Daoy (cell line): ENCODE measurements at places on chromosomes 4 and X. TPM values are rescaled to one million over a fixed set of nuclear protein-coding genes. Genes with fewer than 3 reads are reported as not detected.

CXorf49 gene
- 0.57 TPM in 1 of 2 replicates, not detected in the other for total RNA-seq

L1CAM gene
- 7.4 and 8.3 TPM in 2 replicates for total RNA-seq

ANOS1 gene
- not detected in 2 replicates for total RNA-seq

TRIM61 gene
- not detected in 2 replicates for total RNA-seq

XAGE2 gene
- total RNA-seq: not detected in 2 replicates

CEP44 gene
- 13.0 and 32.3 TPM in 2 replicates for total RNA-seq

TMPRSS11B gene
- not detected in 2 replicates for total RNA-seq

ATP1B4 gene
- not detected in 2 replicates for total RNA-seq

SLC2A9 gene
- total RNA-seq: 1.2 TPM in 1 of 2 replicates, not detected in the other

RENBP gene
- 0.11 and 0.18 TPM in 2 replicates for total RNA-seq

GDPD2 gene
- not detected in 2 replicates for total RNA-seq

DNA sequence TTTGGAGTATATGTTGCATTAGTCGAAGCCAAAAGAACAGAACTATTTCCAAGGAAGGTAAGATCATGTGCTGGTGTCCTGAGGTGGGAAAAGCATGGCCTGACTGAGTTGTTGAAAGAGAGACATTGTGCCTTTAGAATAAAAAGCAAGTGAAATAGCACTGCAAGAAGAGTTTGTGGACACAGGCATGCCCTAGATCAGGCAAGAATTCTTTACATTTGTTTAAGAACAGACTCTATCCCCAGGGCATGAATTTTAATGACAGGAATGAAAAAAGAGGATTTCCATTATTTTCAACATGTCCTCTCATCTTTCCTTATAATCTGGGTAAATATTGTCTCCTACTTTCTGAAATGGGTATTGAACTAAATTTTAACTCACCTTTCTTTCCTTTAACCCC is 516.2 kb upstream of the GALNT7 start:
- no peak for DNase-seq

DNA sequence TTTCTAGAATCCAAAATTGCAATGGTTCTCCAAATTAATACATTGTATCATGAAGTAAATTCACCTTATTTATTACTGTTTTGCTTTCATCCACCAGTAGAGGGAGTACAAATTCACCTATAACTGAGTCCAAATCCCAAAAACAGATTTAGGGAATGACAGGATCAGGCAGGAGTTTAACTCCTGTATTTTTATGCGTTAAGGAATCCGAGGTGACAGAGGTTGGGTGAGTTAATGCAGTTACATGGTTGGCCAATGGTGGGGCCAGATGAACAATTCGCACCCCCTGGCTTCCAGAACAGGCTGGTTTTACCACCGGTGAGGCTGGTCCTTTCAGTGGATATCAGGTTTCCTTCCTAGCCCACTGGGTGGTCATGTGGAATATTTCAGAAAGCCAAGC is 82.4 kb downstream of the MTNR1A start:
- no peak for DNase-seq

- DNase-seq: peak; percentile 34
Observed at GRCh38 chr4:76748649-76749048, 149.3 kb downstream of the SOWAHB start.

DNA sequence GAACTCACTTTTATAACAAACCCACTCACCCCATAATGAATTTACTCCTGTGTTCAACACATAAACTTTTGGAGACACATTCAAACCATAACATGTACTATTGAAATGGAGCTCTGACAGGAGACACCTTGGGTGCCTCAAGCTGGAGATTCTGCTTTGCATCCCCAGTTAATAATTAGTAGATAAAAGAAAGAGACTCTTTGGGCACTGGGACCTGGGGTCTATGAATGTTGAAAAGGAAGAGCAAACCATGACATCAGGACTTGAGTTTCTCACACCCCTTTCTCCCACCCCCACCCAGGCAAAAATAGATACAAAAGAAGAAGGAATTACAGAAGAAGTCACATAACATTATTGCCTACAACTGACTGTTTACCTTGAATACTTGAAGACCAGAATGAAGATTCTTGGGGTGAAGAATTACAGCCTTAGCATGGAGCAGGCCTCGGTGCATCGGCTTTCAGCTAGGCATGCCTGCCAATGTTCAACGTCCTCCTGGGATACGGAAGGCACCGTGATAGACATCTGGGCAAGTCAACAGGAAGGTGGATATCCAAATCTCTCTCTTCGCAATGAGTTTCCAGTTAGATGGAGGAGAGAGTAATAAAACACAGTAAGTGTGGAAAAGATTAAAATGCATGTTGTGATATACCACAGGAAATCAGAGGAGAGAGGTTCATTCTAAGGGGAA is 316.0 kb downstream of the TRIML1 start:
- no peak for DNase-seq

DNA sequence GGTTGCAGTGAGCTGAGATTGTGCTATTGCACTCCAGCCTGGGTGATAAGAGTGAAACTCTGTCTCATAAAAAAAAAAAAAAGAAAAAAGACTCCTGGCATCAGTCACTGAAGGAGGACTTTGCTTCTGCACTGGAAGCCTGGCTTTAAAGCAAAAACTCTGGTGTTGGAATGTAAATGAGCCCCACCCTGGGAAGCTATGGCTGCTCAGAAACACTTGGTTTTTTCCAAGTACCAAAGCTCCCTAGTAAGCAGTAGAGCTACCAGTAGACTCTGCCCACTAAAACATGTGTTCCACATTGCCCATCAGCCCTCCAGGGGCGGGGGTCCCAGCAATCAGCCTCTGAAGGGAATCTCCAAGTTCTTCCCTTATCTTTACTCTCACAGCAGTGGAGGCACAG is 154.4 kb downstream of the SHROOM3 start:
- DNase-seq: peak; percentile 17

DNA sequence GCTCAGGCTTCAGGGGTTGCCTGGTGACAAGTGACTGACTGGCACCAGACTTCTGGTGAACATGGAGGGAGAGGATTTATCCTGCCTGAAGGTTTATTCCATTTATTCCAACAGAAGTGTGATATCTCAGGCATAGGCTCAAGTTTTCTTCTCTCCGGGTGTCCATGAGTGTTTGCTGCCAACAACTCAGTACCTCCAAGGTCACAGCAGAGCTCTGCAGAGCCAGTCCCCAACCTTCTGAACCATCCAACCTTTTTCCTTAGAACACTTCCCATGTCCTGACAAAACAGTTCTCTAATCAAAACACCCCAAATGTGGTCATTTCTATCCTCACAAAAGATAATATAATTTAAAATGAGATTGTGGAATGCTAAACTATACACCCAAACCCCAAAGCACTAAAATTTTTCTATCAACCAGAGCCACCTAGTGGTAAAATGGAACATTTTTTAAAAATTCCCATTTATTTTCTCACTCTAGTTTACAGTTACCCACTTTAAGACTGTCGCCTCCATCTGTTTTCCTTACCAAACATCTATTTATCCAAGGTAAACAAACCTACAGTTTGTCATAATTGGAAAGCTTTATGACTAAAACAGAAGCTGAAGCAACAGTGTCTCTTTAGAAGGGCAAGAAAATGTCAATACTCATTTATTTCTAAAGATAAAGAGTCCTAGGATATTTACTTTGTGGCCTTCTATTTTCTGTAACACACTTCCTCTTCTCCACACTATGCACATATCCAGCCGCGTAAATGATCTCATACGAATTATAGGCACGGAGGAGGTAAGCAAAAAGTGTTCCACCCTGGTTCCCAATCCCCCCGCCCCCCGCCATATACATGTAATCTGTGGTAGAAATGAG is 39.5 kb downstream of the TMEM154 start:
- DNase-seq: no peak

- no peak for DNase-seq
Observed at GRCh38 chrX:143570782-143571181, 53.5 kb upstream of the SPANXN3 start.

DNA sequence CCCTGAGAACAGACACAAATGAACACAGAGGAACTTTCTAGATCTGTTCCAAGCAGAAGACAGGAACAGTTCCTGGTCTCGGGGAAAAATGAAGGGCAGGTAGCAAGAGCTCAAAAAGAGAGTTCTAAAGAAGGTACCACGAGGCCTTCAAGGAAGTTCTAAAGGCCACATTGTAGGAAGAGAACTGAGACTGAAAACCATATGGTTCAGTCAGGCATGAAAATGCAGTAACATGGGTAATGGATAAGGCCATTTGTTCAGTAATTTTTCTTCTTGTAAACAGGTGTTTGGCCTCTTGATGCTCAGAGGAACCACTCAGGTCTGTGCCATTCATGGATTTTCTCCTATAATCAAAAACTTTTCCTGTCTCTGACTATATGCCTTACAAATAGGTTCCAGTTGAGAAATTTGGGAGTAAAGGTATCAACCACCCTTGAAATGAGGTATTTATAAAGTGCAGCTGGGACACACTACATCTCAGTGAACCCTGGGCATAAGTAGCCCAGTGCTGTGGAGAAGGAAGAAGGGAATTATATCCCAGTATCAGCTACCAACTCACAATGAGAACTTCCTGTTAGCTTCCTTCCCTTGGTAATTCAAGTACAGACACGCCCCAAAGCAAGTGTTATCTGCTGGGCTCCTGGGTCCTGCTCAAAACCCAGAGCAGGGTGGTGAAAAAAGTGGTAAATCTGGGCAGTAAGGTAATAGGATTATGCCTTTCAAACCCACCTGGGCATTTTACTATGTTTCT is 277.9 kb downstream of the KLHL13 start:
- DNase-seq: no peak

DNA sequence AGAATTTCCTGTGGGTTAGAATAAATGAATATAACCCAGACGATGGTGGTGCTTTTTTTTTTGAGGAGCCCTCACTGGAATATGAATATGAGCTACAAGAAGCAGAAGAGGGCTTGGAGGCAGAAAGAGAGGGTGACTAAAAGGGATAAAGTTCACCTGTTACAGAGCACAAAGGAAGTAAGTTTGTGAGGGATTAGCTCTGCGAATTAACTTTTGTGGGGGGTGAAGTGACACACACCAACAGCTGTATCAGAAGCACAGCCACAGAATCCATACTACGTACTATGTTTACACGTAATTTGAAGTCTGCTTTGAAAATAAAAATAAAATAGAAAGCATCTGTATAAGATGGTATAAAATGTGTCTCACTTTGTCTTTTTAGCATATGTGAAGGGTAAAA is 963.6 kb upstream of the DIAPH2 start:
- DNase-seq: no peak

GRCh38 chr4:100118181-100118580 is 72.1 kb downstream of the DDIT4L start:
- DNase-seq: no peak

- DNase-seq: no peak
Observed at GRCh38 chr4:108533245-108533844, 87.0 kb upstream of the RPL34 start.

DNA sequence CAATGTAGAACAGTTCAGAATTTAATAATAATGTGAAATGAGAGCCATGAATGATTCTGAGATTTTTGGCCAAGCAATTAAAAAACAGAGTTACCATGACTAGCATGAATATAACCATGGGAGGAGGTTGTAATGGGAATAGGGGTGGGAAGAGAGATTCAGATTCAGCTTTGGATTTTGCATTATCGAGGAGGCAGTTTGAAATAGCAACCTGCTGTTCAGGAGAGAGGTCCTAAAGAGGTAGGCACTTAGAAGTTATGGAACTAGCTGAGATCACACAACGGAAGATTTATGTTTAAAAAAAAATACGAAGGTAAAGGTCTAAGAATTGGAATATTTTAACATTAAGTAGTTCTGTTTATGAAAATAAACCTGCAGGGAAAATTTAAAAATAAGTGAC is 124.4 kb upstream of the TECRL start:
- DNase-seq: no peak

GRCh38 chrX:106401965-106402559 is 209.7 kb upstream of the RADX start:
- DNase-seq: no peak

- no peak for DNase-seq
Observed at GRCh38 chr4:182235021-182235795, 8.0 kb upstream of the TENM3 start.

GRCh38 chr4:472881-473569 is 25.9 kb downstream of the ZNF721 start:
- DNase-seq: peak; percentile 25

- no peak for DNase-seq
Observed at GRCh38 chr4:22514481-22514880, 1.4 kb downstream of the ADGRA3 start.

DNA sequence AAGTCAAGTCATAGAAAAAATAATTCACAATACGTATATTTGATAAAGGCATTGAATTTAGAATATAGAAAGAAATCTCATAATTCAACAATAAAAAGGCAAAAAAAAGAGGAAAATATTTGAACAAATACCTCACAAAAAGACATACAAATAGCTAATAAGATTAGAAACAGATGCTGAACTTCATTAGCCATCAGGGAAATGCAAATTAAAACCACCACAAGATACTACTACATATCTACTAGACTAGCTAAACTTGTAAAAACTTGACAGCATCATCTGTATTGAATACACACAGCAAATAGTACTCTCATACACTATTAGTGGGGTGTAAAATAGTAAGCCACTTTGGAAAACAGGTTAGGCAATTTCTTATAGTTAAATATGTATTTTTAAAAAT is 128.7 kb upstream of the TLL1 start:
- no peak for DNase-seq

DNA sequence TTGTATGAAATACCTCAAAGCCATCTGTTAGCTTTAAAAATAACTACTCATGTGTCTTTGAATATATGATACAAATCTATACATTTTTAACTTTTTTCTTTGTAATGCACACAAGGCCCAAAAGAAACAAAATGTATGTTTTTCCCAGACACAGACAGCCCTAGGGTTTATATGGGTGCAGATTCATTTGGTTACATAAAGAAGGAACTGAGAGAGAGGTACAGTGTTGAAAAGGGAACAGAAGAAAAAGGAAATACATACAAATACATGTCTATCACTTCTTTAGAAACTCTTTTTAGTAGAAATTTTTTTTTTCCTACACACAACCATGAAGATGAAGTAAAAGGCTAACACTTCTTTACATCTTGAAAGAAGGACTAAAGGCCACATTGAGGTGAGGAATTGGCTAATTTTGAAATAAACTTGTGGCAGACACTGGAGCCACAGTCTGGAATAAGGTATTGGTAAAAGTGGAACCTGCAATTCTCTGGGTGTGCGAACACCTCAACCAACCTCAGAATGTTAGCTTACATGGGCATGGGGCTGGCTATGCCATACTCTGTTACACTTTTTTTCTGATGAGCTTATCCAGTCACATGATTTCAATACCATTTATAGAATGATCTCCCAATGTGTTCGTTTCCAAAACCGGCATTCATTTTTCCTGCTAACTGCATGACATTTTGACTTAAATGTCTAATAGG is 67.9 kb downstream of the FAM47C start:
- DNase-seq: no peak

- DNase-seq: peak; percentile 58
Observed at GRCh38 chr4:150782311-150782710, 200.4 kb downstream of the MAB21L2 start.

GRCh38 chr4:6282314-6282771 is 12.7 kb downstream of the WFS1 start:
- DNase-seq: no peak
